ENCODE measurements at places on chromosomes 7 and 10.

- DNase-seq = no peak
Observed at GRCh38 chr10:129605986-129606518, 139.0 kb downstream of the MGMT start.

GRCh38 chr10:88651101-88651551 is 13.1 kb upstream of the LIPF start:
- peak; percentile 56 for DNase-seq

- no peak for DNase-seq
Observed at GRCh38 chr10:70328018-70328417, 44.2 kb upstream of the NPFFR1 start.

DNA sequence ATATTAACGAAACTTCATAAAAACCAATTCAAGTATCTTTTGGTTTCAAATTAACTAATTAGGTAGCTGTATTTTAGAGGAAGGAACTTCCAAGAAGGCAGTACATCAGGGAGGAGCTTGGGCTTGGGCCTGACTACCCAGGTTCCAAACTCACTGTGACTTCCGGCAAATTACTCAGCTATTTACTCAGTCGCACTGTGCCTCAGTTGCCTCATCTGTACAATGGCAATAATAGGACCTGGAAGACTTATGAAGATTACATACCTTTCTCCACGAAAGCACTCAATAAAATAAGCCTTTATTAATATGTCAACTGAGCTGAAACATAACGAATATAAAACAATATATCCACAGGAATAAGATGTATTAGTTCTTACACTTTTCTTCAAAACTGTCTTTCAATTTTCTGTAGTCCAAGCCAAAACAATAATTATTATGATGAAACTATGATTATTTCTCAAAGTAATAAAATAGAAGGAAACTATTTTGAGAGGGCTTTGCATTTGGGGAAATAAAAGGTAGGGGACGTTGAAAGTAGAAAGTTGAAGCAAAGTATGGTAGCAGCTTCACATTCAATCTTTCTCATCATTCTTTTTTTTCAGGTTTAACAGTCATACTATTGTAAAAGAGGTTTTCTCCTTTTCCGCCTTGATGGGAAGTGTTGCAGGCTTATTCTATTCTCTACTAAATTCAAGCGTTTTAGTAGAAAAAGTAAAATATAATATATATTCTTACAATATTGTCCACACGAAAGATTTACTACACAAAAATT is 10.5 kb upstream of the EBLN1 start:
- DNase-seq = no peak
